Stimulated activated CD8-positive, alpha-beta memory T cell treated with anti-CD3 and anti-CD28 coated beads, Interleukin-15, amount 100 ng/mL, for 4 hours (primary cell): ENCODE measurements at places on chromosomes 7 and 10.

DNA sequence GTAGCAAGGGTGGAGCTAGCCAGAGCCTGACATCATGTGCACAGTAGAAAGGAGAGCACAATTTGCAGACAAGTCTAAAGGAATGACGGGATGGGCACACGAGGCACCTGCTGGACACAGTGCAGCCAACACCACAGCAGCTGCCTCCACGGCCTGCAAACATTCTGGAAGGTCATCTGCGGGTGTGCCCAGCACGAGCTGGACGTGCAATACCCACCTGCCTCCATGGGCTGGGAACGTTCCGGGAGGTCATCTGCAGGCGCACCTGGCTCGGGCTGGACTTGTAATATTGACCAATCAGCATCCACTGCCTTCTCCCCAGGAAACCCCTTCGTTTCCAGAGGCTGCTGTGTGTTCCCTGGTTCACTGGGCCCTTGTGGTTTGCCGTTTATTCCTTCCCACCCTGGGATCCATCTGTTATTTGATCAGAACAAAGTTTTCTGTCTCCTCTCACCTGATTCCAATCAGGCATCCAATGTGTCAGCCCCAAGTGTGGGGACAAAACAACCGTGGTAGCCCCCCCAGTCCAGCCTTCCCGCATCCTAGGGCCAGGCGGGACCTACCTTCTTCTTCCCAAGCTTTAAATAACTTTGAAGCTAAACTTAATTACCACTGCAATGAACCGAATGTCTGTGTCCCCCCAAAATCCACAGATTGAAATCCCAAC, 243.4 kb upstream of the PPP2R2D start:
- no peak for DNase-seq

- DNase-seq, result no peak
These were observed 10.4 kb downstream of the GRM3 start for GRCh38 chr7:86653919-86654659.

DNA sequence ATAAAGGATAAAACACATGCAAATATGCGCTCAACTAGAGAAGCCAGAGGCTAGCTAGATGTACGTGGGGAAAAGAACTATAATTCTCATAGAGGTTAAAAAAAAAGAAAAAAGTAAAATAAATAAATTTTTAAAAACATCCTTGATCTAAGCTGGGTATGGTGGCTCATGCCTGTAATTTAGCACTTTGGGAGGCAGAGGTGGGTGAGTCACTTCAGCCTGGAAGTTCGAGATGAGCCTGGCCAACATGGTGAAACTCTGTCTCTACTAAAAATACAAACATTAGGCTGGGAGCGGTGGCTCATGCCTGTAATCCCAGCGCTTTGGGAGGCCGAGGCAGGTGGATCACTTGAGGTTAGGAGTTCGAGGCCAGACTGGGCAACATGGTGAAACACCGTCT, 18.6 kb upstream of the HSPA12A start:
- no peak for DNase-seq

- no peak for DNase-seq
These were observed 60.8 kb upstream of the ITGA8 start for GRCh38 chr10:15780353-15781135.

GRCh38 chr7:142030294-142030693, 34.6 kb downstream of the MGAM start:
- no peak for DNase-seq

- DNase-seq, result peak; percentile 9
These were observed at the start of gene GIMAP6 for GRCh38 chr7:150631866-150632864. TSS of gene GIMAP6 (minus strand) at chr7:150632385. CDS start at chr7:150630142, 2,243 bp downstream.
